ENCODE measurements at places on chromosomes 2 and 18. TPM values are rescaled to one million over a fixed set of nuclear protein-coding genes. Genes with fewer than 3 reads are reported as not detected.

The CHMP1B gene
- total RNA-seq = 78.7 TPM

The IAH1 gene
- total RNA-seq = 62.4 TPM

The SPP2 gene
- not detected for total RNA-seq

The ITGA4 gene
- total RNA-seq = 6.9 TPM

The GKN1 gene
- not detected for total RNA-seq

The SERPINB10 gene
- total RNA-seq = 0.41 TPM

The GREB1L gene
- 1.6 TPM for total RNA-seq

The CNGA3 gene
- total RNA-seq = 1.2 TPM

The TMEM185B gene
- 15.1 TPM for total RNA-seq

The CD8B2 gene
- under 0.01 TPM for total RNA-seq

The ST8SIA3 gene
- total RNA-seq = 18.8 TPM

The PROKR1 gene
- 0.82 TPM for total RNA-seq

The TPO gene
- total RNA-seq = 0.41 TPM

The TSPYL6 gene
- total RNA-seq = not detected

The DTNA gene
- total RNA-seq = 46.5 TPM

The FBXO15 gene
- total RNA-seq = 4.1 TPM

The CHRND gene
- not detected for total RNA-seq

The RPE gene
- total RNA-seq = 68.5 TPM

The POTEC gene
- total RNA-seq = under 0.01 TPM

The SERPINB5 gene
- total RNA-seq = under 0.01 TPM

The PIEZO2 gene
- 2.4 TPM for total RNA-seq

The PRKAG3 gene
- total RNA-seq = not detected

The LRRC30 gene
- total RNA-seq = not detected

The UGT1A3 gene
- total RNA-seq = not detected

The SULT6B1 gene
- total RNA-seq = not detected

The FAM228A gene
- total RNA-seq = 3.3 TPM

The ALPI gene
- not detected for total RNA-seq

The CCDC74B gene
- total RNA-seq = 5.7 TPM

The DES gene
- total RNA-seq = 0.41 TPM

The ASB18 gene
- total RNA-seq = 0.82 TPM

The IHH gene
- total RNA-seq = 0.41 TPM

The RAB17 gene
- 0.41 TPM for total RNA-seq

The FHOD3 gene
- total RNA-seq = 46.9 TPM

The IL36G gene
- under 0.01 TPM for total RNA-seq

The PDCD1 gene
- 0.41 TPM for total RNA-seq

The STON1 gene
- total RNA-seq = 3.7 TPM

The FBXO36 gene
- total RNA-seq = 7.3 TPM

The SP9 gene
- total RNA-seq = 7.7 TPM

The CABYR gene
- 24.1 TPM for total RNA-seq

The PSD4 gene
- 3.3 TPM for total RNA-seq

The SLC39A6 gene
- total RNA-seq = 231 TPM

The SCTR gene
- 0.82 TPM for total RNA-seq

The B4GALT6 gene
- 7.7 TPM for total RNA-seq

The HNMT gene
- 64.0 TPM for total RNA-seq

The CCDC142 gene
- 33.0 TPM for total RNA-seq

The SLC38A11 gene
- total RNA-seq = 2.4 TPM

The ABHD3 gene
- total RNA-seq = 7.7 TPM

The CLEC4F gene
- not detected for total RNA-seq
